ENCODE measurements at places on chromosomes 13 and 19.

- DNase-seq: peak; percentile 73
Observed at GRCh38 chr19:42280815-42281145, 11.7 kb downstream of the CIC start.

GRCh38 chr19:541699-542098, 2.2 kb upstream of the GZMM start:
- DNase-seq: no peak

- peak; percentile 69 for DNase-seq
Observed at GRCh38 chr19:1856698-1857603, 6.4 kb downstream of the KLF16 start.

DNA sequence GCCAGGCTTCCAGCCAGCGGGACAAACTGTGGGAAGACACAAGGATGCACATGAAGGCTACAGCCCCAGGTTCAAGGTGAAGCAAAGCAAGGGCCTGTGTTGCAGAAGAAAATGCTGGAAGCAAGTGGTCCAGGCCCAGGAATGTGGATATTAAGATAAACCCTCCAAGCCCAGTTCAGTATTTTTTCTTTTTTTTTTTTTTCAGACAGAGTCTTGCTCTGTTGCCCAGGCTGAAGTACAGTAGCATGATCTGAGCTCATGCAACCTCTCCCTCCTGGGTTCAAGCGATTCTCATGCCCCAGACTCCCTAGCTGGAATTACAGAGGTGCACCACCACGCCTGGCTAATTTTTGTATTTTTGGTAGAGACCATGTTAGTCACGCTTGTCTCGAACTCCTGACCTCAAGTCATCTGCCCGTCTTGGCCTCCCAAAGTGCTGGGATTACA, 4.4 kb downstream of the PRDX2 start:
- DNase-seq: no peak

DNA sequence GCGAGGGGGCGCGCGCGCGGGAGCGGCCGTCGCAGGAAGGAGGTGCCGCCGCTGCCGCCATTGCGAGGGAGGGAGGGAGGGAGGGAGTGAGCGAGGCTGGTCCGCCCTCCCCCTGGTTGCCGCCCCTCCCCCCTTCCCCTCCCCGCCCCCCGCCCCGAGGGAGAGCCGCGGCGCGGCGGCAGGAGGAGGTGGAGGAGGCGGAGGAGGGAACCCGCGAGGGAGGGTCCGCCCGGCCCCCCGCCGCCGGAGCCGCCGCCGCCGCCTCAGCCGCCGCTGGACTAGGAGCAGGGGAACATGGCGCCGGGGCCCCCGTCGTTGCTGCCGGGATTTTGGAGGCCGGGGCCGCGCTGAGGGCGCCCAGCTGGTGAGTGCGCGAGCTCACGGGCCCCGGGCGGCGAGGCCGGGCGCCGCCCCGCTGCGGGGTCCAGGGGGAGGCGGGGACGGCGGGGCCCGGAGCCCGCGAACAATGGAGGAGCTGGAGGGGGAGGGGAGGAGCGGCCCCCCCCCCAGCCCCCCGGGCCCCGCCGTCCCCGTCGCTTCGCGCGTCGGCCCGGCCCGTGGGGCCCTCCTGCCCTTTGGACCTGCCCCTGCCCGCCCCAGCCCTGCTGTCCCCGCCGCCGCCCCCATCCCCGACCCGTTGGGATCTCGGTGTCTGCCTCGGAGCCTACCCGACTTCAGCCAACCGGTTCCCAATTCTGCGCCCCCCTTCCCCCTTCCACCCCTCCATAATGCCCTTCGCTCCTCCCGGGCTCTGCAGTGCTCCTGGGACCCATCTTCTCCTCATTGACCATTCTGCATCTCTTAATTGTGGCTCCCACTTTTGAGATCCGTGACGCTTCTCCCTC, at the start of gene ARHGAP35:
Gene ARHGAP35 (plus strand): TSS at position 152 of the 845 bp plus-strand sequence. CDS start 57,679 bp downstream, outside the sequence.
- no peak for DNase-seq

- DNase-seq: no peak
Observed at GRCh38 chr13:112055036-112055914, 11.7 kb upstream of the SOX1 start.

- DNase-seq: no peak
Observed at GRCh38 chr19:44904426-44904994, 1.1 kb upstream of the APOE start.

GRCh38 chr19:7488736-7489353, at the start of gene PEX11G:
Gene PEX11G, minus strand, starts transcription at chr19:7489035. Its CDS starts 25 bp downstream, at chr19:7489010.
- DNase-seq: peak; percentile 89

- no peak for DNase-seq
Observed at GRCh38 chr19:7505682-7506384, 10.1 kb upstream of the ZNF358 start.

DNA sequence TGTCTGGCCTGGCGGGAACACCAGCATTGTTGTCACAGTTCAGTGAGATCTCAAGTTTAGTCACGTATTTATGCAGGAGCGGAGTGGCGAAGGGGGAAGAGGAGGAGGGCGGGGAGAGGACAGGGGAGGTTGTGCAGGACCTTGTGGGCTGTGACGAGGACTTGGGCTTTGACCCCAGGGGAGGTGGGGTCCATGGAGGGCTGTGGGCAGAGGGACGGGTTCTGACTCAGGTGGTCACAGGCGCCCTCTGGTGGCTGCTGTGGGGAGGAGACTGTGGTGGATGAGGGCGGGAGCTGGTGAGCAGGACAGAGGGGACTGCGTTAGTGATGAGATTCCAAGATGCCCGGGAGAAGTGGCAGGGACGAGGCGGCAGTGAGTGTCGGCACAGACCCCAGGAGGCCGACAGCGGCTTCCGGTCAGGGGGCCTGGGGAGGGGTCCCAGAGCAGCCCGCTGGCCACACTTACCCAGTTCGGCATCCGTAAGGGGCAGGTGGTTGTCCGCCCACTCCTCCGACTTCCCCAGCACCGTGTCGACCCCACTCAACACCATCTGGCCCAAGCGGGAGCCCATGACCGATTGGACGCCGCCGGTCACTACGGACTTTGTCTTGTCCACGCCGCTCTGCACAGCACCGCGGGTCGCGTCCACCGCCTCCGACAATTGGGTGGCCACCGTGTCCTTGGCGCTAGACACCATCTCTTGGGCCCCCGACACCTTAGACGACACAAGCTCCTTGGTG, 15.7 kb downstream of the PLIN3 start:
- peak; percentile 61 for DNase-seq

- DNase-seq: no peak
Observed at GRCh38 chr13:96417939-96418685, 328.2 kb downstream of the HS6ST3 start.

GRCh38 chr13:46555722-46556417, 2.9 kb downstream of the LRCH1 start:
- DNase-seq: no peak

DNA sequence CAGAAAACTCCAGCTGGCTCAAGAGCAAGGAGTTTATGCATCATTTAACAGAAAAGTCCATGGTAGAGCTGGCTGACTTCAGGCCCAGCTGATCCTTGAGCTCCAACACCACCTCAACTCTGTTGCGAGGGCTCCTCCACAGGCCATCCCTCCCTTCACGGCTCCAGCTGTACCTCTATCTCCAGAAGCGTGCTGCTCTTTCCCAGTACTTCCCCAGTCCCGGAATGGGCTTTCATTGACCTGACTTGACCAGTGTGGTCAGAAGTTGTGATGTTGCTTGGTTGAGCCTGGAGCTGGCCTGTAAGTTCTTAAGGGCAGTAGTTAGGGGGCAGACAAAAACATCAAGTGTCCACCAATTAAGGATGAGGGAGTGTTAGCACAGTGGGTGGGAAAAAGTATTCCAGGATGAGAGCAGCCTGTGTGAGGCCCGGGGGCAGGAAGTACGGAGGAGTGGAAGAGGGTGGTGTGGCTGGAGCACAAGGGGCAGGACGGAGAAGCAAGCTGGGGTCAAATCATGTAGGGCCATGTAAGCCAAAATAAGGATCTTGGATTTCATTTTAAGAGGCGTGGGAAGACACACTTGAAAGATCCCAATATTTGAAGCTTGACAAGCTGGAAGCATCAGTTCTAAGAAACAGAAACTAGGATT, 24.0 kb downstream of the SKA3 start:
- no peak for DNase-seq

GRCh38 chr13:84358601-84359000, 476.3 kb upstream of the SLITRK1 start:
- peak; percentile 43 for DNase-seq

GRCh38 chr19:7196763-7197118, 97.5 kb downstream of the INSR start:
- DNase-seq: no peak

- DNase-seq: no peak
Observed at GRCh38 chr13:60924856-60925255, 490.8 kb downstream of the PCDH20 start.

DNA sequence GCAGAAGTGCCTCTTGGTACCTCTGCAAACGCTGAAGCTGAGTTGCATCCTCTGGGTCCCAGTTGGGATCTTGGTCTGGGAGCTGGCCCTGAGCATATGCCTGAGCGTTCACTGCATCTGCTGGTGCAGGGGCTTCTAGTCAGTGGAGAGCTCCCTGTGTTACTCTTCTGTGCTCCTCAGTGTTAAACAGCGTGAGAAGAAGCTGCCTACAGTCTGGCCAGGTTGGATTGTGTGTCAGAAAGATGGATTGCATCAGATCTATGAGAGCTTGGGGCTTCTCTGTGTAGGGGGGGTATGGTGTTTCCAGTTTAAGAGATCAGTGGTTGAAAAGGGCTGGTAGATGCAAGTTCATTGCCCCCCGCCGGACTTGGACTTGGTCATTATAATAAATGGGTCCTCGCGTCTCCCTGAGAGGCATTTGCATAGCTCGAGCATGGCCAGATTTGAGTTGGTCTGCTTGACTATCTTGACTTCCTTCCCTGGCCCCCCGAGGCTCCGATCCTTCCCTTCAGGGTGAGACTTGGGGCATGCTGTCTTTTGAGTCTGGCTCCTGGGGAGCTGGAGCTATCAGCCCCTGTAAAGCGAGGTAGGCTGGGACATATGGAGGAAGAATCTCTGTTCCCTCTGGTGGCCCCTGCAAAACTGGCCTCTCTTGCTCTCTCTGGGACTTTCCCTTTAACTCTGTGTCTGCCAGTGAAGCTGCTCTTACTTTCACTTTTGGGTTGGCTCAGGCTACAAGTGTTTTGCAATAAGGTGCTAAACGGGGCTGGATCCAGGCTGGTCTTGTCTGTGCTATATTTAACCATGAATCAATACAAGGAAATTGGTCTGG, 52.9 kb downstream of the OR10H4 start:
- DNase-seq: peak; percentile 47

GRCh38 chr13:110965038-110965754, 50.3 kb upstream of the ANKRD10 start:
- DNase-seq: no peak

GRCh38 chr13:77033717-77034302, 6.9 kb upstream of the FBXL3 start:
- no peak for DNase-seq

- no peak for DNase-seq
Observed at GRCh38 chr19:42111384-42111783, 20.9 kb downstream of the POU2F2 start.

- DNase-seq: no peak
Observed at GRCh38 chr13:53778937-53779336, 750.3 kb downstream of the OLFM4 start.

GRCh38 chr19:14786421-14786851, 8.1 kb upstream of the ADGRE2 start:
- DNase-seq: peak; percentile 18

DNA sequence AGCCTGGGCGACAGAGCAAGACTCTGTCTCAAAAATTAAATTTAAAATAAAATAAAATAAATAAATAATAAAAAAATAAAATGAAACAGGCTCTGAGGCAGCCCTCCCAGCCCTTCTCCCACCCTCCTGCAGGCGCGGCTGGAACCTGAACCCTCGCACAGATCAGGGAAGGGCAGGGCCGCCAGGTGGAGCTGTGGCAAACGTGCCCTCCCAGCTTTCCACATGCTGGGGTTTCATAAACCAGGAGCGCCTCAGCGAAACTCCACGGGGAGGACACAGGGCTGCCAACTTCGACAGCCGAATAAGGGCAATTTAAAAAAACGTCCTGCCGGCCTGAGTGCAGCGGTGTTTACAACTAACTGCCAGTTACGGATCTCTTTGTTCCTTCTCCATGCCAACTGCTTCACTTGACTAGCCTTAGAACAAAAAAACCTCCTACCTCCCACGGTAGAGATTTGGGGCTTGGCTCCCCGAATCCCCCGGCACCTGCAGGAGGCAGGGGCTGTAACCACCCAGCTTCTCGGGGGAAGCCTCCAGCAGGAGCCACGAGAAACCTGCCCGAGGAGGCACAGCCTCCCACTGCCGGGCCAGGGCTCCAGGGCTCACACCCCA, 15.9 kb downstream of the ZNF787 start:
- peak; percentile 24 for DNase-seq

DNA sequence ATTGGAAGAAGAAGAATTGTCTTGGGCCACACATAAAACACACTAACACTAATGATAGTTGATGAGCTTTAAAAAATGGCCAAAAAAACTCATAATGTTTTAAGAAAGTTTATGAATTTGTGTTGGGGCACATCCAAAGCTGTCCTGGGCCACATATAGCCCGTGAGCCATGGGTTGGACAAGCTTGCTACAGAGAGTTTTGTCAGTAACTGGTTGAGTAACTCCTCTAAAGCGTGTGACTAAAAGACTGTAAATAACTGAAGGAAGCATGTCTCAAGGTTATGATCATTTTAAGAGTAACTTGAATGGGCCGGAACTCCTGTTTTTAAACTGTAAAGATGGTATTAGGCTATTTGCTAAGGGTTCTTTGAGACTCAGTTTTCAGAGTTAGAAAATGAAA, 118.0 kb downstream of the KL start:
- no peak for DNase-seq

DNA sequence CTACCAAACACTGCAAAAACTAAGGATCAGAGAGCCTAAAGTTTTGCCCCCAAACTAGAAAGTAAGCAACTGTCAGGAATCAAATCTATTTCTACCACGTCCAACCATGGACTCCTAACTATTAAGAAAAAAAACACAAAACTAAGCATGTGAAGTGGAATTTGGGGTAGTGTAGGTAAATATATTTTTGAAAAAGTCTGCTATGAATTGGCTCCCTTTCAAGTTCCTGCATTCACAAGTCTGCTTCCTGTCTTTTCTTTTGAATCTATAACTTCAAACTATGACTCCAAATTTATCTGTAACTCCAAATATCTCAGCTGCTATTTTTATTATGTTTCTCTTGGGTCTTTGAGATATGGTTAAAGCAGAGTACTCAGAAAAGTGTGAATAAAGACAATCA, 47.0 kb downstream of the PCDH9 start:
- no peak for DNase-seq

GRCh38 chr19:34150558-34150957, 21.7 kb upstream of the LSM14A start:
- no peak for DNase-seq

- no peak for DNase-seq
Observed at GRCh38 chr19:5045029-5045428, 76.1 kb downstream of the KDM4B start.

DNA sequence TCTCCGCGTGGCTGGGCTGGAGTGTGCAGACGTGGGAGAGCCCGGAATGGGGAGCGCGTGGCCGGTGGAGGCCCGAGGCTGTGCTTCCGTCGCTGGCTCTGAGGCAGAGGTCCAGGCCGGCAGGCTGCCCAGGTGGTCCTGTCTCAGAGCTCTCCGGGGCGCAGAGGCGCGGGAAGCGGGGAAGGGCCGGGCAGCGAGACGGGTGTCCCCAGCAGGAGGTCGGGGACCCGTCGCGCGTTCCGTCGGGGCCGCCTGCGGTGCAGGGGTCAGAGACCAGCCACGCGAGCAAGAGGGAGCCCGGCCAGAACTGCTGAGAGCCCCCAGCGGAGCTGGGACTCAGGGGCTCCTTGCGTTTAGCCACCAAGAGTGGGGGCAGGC, 1.3 kb upstream of the C1QTNF9 start:
- no peak for DNase-seq

All from myocyte (in vitro differentiated cells).